ENCODE measurements at places on chromosomes 4 and X.

DNA sequence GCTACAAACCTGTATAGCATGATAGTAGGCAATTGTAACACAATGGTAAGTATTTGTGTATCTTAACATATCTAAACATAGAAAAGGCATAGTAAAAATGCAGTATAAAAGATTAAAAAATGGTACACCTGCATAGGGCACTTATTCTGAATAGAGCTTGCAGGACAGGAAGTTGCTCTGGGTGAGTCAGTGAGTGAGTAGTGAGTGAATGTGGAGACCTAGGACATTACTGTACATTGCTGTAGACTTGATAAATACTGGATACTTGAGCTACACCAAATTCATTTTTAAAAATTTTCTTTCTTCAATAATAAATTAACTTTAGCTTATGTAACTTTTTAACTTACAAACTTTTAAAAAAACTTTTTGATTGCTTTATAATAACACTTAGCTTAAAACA, 68.2 kb upstream of the MAML3 start:
- DNase-seq: peak; percentile 27

DNA sequence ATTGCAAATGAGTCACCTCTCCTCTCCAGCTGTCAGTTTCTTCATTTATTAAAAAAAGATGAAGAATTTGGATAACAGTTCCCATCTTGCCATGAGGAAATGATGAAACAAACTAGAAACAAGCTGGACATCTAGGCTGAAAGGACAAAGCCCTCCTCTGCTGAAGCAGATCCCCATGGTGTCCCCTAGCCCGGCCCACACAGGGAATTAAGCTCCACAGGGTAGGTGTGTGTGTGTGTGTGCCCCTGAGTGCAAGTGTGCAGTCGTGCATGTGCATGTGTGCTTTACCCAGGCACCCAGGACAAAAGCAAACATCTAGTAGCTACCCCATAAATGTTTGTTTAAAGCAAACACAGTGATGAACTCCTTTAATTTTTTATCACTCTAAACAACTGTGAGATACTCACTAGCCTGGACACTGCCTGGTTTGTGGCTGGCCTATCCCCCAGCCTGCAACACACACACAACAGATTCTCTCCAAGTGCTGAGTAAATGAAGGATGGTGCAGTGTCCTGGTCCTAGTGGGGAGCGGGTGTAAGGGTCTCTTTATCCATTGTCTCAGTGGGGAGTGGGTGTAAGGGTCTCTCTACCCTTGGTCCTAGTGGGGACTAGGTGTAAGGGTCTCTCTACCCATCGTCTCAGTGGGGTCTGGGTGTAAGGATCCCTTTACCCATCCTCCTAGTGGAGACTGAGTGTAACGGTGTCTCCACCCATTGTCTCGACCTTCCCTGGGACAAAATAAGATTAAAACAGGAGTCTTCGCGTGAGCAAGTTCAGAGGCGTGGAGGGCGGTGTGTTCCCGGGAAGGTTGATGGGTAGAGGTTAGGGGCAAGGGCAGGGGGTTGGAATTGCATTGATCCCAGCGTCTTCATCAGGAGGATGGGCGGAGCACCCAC, 688 bp upstream of the EVC start:
- peak; percentile 32 for DNase-seq

- no peak for DNase-seq
Observed at GRCh38 chrX:108426262-108426661, 12.0 kb downstream of the COL4A6 start.

GRCh38 chr4:108355186-108355901, 186.6 kb upstream of the LEF1 start:
- no peak for DNase-seq

GRCh38 chrX:1794586-1794985, 179.7 kb downstream of the ASMT start:
- no peak for DNase-seq

DNA sequence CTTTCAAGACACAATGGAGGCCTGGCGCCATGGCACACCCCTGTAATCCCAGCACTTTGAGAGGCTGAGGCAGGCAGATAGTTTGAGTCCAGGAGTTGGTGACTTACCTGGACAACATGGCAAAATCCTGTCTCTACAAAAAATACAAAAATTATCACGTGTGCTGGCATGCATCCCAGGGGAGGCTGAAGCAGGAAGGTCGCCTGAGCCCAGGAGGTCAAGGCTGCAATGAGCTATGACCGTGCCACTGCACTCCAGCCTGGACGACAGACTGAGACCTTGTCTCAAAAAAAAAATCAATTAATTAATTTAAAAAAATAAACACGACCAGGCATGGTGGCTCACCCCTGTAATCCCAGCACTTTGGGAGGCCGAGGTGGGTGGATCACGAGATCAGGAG, 2.0 kb upstream of the CTPS2 start:
- DNase-seq: no peak

GRCh38 chr4:41656572-41657520, 91.7 kb downstream of the PHOX2B start:
- no peak for DNase-seq

- no peak for DNase-seq
Observed at GRCh38 chr4:158331863-158332262, 121.6 kb downstream of the TMEM144 start.

- peak; percentile 66 for DNase-seq
Observed at GRCh38 chr4:122577808-122578781, 42.8 kb downstream of the IL21 start.

DNA sequence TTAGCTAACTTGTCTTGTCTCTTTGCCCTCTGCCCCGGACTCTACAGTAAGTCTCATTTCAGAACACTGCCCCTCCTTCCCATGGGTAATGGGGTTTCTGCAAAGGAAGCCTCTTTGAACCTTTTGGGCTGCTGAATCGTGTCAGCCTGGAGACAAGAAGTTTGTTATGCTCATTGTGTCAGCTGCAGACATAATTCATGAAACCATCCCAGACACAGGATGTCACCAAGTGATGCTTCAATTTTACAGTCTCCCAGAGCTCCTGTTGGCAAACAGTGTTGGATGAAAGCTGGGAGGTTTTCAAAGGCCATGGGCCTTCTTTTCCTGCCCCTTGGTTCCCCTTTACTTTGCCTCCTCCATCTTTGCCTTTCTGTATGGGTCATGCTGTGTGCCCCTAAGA, 223.1 kb upstream of the TAPT1 start:
- DNase-seq: no peak

DNA sequence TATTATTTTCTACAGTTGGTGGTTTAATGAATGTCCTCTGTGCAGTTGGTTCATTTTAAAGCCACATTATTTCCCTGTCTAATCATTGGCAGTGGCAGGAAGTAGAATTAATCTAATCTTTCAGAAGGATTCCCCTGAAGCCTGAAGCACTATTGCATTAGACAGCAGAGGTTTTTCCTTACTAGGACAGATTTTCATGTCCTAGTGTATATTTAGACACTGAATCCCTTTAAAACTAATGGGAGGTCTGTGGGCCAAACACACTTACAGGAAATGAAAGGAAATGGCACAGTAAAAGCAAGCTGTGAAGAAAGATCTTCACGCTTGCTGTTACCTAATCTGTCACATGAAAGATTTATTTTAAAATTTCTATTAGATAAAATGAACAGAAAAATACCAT, 165.2 kb downstream of the SLC39A8 start:
- no peak for DNase-seq

DNA sequence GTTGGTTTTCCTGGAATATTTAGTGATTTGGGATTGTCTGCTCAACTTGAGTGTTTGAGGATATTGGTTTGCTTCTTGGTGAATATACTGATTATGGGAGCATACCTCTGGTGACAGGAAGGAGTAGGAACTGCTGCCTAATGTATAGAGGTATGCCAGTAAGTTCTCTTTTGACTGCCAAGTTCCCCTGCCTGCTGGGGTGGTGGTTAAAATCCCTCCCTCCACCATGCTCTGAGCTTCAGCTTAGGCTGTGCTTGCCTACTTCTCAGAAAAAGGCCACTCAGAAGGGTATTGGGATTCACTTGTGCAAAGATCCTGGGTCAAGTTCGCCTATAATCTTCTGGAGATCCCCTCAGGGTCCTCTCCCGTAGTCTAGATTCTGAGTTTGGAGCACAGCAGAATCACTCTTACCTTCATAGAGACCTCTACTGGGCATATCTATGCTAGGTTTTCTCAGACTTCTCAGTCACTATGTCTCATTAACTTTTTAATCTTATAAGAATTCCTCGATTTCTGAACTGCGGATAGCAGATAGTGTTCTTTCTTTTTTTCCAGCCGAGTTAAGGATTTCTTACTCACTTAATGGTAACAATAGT, 44.7 kb upstream of the DCK start:
- DNase-seq: no peak

DNA sequence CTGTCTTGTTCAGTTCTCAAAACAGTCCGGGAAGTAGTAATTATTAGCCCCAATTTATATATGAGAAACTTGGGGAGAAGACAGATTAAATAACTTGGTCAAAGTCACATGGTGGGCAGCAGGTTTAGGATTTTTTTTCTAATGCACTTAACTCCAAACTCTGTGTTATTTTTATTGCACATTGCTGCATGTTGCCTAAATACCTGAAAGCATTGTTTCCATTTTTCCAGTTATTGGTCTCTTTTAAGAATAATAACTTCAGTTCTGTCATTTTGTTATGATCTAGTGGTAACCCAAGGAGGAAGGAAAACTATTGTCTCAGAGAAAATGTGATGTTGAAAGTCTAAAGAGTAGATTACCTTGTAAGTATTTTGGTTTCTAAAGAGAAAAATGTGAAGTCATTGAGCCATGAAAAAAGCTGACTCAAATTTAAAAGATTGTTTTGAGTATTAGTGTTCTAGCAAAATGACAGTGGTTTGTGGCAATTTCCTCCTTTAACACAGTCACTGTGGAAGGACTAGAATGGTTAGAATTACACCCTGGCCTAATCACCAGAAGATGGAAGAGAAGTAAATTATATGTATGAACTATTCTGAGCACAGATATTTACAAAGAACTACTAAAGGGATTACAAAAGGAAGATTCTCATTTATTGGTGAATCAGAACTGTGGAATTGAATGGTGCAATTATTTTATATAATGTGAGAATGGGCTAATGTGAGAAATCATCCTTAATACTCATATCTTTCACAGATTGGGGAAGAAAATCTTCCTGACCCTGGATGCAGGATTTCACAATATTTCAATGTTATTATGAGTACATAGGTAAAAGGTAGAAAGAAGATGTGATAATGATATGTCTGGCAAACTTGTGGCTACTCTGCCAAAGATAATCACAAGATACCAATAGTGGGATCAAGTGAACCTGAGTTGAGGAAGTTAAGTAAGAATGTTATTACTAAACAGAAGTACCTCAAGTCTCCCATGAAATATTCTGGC, 21.7 kb upstream of the CXCL8 start:
- peak; percentile 81 for DNase-seq

DNA sequence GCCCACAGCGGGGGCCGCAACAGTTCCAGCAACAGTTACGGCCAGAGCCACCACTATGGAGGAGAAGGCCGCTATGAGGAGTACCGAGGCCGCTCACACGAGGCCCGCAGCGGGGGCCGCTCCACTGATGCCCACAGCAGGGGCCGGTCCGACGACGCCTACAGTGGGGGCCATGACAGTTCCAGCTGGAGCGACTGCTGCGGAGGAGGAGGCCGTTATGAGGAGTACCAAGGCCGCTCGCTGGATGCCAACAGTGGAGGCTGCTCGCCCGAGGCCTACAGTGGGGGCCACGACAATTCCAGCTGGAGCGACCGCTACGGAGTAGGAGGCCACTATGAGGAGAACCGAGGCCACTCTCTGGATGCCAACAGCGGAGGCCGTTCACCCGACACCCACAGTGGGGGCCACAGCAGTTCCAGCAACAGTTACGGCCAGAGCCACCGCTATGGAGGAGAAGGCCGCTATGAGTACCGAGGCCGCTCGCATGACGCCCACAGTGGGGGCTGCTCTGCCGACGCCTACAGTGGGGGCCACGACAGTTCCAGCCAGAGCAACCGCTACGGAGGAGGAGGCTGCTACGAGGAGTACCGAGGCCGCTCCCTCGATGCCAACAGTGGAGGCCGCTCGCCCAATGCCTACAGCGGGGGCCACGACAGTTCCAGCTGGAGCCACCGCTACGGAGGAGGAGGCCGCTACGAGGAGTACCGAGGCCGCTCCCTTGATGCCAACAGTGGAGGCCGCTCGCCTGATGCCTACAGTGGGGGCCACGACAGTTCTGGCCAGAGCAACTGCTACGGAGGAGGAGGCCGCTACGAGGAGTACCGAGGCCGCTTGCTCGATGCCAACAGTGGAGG, 1.7 kb downstream of the RBMXL3 start:
- DNase-seq: no peak

- no peak for DNase-seq
Observed at GRCh38 chr4:66097218-66097617, 426.9 kb upstream of the EPHA5 start.

DNA sequence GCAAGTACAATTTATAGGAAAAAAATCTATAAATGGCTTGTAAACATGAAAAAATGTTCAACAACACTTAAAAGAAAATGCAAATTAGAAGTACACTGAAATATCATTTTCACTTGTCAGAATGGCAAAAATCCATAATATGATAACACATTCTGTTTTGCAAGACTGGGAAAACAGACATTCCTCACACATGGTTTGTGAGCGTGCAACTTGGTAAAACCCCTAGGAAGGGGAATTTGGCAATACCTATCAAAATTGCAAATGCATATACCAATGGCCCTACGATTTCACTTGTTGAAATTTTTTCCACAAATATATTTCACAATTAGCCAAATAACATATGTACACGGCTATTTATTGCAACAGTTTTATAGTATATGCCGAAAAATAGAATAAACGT, 31.4 kb downstream of the TBC1D9 start:
- DNase-seq: no peak

GRCh38 chrX:129779747-129780146, at the start of gene SASH3:
Gene SASH3, plus strand, starts transcription at chrX:129779949. Its CDS starts 149 bp downstream, at chrX:129780098.
- DNase-seq: no peak

DNA sequence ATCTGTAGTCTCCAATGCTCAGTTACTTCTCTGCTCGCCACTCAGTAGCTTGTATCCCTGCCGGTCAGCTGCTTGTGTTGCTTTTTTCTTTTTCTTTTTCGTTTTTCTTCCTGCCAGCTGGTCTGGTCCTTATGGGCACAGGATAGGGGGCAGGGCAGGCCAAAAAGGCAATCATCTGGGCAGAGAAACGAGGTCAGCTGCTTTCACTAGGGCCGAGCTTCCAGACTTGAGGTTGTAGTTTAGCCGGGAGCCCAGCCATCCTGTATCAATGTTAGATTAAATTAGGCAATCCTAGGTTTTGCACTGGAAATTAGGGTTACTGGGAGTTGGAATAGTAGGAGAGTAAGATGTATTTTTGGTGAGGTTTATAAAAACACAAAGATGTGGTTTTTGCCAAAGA, 3.4 kb downstream of the ARSF start:
- DNase-seq: no peak

DNA sequence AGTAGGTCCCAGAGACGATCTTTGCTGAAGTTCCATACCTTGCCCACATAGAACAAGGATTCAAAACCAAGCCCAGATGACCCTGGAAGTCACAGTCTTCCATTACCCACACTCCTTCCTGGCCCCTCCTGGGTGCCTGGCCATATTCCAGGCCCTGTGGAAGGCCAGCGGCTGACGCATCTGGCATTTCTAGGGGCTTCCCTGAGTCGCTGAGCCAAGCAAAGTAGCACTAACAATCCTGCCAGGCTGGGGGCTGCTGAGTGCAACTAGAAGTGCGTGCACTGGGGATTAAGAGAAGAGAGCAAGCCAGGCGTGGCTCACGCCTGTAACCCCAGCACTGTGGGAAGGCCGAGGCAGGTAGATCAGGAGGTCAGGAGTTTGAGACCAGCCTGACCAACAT, 175.2 kb upstream of the CPEB2 start:
- peak; percentile 34 for DNase-seq
